ENCODE measurements at places on chromosomes 5 and 9. TPM values are rescaled to one million over a fixed set of nuclear protein-coding genes. Genes with fewer than 3 reads are reported as not detected.

Gene TNC
- 174 TPM for total RNA-seq

Gene ROR2
- total RNA-seq = 0.36 TPM

Gene PLK2
- 180 TPM for total RNA-seq

Gene SLC22A4
- total RNA-seq = 0.67 TPM

Gene CCL19
- not detected for total RNA-seq
